Body of pancreas (tissue), 4 donors: ENCODE measurements at places on chromosomes 6 and 20. TPM values are rescaled to one million over a fixed set of nuclear protein-coding genes. Genes with fewer than 3 reads are reported as not detected.

DNA sequence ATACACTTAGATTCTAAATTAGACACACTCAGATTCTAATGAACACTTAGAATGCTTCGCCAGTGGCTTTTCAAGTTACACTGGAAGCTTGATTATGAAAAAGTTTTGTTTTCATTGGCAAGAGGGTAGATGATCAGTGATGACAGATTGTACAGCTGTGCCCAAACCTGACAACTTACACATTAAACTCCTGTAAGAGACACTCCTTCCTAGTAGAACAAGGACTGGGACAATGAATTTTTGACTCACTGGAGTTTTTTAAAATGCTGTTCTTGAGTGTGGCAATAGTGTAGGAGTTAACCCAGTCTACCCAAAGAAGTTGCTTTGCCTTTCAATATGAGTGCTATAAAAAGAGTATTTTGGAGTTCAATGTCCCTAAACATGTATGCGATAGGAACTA, 140.8 kb downstream of the SLC16A10 start:
- DNase-seq, result no peak

The MYL9 gene
- 26.7 TPM for total RNA-seq

The TTK gene
- total RNA-seq, result 0.33 TPM

- DNase-seq, result no peak
Measured at GRCh38 chr6:37845026-37845911, 25.7 kb downstream of the ZFAND3 start.

GRCh38 chr6:163419413-163420288, 5.1 kb downstream of the QKI start:
- DNase-seq, result no peak

GRCh38 chr6:17103715-17104114, 1.9 kb downstream of the STMND1 start:
- DNase-seq, result no peak

DNA sequence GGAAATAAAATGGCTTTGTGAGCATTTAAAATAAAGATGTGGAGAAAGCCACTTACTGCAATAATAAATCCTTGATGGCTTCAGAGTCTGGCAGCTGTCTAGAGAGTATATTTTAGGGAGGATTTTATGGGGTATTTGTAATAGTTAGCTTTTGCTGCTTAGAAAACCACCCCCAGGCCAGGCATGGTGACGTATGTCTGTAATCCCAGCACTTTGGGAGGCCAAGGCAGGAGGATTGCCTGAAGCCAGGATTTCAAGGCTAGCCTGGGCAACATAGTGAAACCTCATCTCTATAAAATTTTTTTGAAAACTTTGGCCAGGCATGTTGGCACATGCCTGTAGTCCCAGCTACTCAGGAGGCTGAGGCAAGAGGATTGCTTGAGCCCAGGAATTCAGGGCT, 63.8 kb downstream of the ISM1 start:
- no peak for DNase-seq

DNA sequence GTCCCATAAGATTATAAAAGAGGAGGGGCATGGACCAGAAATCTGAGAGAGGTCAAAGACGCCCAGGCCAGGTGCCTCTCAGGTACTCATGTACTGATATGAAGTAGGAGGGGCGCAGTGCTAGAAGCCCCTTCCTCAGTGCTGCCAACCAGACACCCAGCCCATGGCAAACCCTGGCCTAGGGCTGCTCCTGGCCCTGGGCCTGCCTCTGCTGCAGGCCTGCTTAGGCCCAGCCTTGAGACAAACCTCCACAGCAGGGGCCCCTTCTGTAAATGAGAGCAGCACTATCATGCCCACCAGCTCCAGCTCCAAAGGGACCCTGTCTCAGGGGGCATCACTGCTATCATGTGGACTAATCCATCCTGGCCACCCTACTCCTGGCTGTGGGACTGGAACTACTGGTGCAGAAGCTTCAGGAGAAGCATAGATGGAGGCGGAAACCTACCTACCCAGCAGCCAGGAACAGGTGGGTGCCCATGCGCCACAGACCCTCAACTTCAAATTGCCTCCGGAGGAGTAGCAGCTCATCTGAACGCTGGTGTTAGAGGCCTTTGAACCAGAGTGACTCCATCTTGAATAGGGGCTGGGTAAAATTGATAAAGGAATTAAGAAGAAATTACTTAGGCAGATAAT, 72.4 kb upstream of the LGSN start:
- no peak for DNase-seq

- DNase-seq, result no peak
Measured at GRCh38 chr6:50847890-50848594, 29.4 kb downstream of the TFAP2B start.

The ECT2L gene
- total RNA-seq, result not detected

DNA sequence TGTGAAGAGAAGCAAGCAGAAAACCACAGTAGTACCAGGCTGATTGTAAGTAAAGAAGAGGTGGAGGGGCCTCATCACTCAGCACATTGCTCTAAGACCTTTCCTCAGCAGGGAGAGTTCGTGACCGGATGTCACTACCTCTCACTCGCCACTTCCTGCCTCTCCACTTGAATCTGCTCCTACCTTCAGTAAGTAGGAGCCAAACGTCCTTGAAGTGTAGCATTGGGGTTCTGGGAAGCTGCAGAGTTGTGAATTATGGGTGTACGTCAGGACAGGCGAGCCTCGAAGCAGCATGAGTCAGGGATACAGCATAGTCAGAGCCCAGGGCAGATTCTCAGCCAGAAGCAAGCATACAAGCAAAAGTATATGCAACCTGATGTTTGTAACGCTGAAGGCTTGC, 224.9 kb downstream of the PHACTR1 start:
- no peak for DNase-seq

DNA sequence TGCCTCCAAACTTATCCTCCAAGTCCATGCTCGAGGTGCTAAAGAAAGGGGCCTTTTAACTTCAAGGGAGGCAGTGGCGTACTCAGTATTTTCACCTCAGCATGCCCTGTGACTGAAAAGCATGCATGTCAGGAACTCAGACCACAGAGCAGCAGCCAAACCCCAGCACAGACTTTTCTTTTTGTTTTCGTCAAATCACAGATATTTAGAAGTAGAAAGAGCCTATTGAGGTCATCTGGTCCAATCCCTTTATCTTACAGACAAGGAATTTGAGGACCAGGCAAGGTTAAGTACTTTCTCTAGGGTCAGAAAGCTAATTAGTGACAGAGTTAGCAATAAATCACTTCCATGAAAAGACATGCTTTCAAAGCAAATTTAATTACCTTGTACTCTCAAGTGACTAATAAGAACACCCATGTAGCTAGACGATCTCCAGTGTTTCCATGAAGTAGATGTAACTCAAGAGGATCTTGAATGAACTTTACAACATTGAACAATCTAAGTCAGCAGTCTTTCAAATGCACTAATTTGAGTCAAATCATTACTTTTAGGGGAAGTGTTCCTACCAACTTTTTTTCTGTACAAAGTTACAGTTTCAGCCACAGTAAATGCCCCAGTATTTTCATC, 35.9 kb downstream of the MOXD1 start:
- no peak for DNase-seq

DNA sequence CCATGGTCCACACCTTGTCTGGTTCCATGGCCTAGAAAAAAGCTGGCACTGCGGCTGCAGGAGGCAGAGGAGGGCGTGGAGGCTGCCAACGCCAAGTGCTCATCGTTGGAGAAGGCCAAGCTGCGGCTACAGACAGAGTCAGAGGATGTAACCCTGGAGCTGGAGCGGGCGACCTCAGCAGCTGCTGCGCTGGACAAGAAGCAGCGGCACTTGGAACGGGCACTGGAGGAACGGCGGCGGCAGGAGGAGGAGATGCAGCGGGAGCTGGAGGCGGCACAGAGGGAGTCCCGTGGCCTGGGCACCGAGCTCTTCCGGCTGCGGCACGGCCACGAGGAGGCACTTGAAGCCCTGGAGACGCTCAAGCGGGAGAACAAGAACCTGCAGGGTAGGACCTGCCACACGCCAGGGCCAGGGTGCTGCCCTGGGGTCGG, 43.4 kb downstream of the MYH7B start:
- no peak for DNase-seq

The NOL7 gene
- 52.1 TPM for total RNA-seq

The TPMT gene
- 8.0 TPM for total RNA-seq

GRCh38 chr6:15585760-15586214, 77.0 kb downstream of the DTNBP1 start:
- no peak for DNase-seq

- DNase-seq, result no peak
Measured at GRCh38 chr6:34813028-34813713, 21.3 kb downstream of the BLTP3A start.

GRCh38 chr6:109793792-109794191, 102.7 kb downstream of the FIG4 start:
- no peak for DNase-seq

The RGS19 gene
- total RNA-seq, result 9.1 TPM

GRCh38 chr20:12788632-12789299, 220.0 kb upstream of the SPTLC3 start:
- no peak for DNase-seq

DNA sequence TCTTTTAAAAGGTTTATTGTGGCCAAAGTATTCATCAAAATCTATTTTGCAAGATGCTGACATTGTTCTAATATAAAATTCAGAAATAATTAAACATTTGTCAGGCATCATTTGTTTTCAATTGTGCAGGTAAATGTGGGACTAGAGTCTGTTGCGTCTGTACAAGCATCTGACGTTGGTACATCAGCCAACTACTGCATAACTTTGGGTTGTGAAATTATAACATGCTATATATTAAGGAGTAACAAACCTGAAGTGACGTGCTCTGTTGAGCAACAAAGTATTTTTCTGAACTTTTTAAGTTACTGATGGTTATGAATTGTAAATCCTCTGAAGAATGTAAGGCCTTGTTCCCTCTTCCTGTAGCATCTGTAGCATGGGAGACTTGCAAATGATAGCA, 66.0 kb downstream of the RNF182 start:
- no peak for DNase-seq

DNA sequence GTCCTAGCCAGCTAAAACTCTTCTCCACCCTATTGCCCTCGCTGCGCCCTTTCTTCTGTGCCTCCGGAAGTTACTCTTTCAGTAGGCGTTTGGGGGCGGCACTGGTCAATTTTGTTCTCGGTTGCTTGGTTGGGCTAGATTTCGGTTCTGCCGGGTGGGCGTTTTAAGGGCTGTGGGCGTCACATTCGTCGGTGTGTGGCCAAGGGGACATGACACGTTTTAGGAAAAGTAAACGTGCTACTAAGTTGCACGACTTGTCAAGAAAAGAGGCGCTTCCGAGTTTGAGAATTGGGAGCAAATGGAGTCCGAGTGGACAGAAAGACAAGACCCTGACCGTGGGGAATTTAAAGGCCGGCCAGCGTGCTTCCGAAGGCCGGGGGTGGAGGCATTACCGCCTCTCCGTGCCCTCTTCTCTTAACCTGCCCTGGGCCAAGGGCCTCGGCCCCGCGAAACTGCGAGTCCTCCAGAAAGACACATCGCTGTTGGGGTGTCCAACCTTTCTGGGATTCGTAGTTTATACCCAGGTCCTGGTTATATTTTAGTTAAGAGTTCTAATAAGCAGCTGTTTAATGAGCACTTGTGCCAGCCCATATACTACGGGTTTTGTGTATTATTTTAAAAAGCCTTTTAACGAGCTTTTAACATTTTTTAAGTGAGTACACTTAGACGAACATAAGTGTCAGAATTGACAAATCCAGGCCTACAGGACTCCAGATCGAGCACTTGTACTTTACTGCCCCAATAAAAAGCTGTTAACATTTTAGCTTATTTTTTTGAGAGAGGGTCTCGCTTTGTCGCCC, 664 bp upstream of the BAG6 start:
- DNase-seq, result peak; percentile 88

The ADGRG6 gene
- 38.6 TPM for total RNA-seq

DNA sequence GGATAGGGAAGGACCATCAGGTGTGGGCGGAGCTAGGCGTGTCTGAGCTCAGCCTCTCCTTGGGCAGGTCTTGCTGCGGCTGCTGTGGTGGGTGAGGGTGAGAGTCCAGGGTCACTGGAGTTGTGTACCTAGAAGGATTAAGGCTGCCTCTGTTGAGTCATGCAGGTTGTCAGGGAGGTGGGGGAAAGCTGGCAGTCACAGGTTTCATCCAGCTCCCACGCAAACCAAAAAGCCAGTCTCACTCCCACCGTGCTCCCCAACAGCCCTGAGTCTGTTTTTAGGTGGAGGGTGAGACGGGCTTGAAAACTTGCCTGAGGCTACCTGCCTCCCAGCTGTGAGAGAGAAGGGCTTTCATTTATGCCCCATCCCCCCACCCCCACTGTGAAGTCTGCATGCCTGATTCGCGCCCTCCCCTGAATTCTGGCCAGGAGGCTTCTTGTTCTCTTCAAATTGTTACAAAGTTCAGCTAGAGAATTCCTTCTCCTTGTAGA, 161.5 kb downstream of the MYLK4 start:
- no peak for DNase-seq

DNA sequence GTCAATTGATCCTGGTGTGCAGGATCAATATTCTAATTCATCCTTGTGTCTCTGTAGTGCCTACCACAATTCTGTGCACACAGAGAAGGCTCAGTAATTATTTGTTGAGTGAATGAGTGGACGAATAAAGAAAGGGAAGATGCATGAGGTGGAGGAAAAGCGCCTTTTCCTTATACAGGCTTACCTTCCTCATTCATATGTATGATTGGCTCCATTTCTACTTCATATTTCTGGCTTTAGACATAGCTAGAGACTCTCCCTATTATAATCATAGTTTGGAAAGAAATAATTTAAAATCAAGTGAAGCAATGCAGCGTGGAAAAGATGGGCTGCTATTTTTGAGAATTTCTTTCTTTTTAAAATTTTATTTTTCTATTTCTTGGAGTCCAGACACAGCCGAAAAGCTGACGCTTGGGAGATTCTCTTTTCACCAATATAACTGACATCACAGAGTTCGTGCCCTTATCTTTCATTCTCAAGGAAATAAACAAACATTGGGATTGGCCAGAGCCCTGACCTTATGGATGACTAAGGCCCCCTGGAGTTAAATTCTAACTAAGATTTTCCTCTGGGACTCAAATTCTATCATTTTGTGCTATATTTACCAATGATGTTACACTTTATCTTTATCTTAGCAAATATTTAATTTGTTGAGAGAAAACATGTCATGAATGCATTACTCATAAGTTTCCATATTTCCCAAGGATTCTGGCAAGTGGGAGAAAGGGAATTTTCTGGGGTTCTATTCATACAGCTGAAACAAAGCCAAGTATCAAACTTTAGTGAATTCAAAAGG, 48.1 kb downstream of the PRL start:
- no peak for DNase-seq
